Ovary (tissue), 10 donors: ENCODE measurements at places on chromosomes 13 and 19. TPM values are rescaled to one million over a fixed set of nuclear protein-coding genes. Genes with fewer than 3 reads are reported as not detected.

DNA sequence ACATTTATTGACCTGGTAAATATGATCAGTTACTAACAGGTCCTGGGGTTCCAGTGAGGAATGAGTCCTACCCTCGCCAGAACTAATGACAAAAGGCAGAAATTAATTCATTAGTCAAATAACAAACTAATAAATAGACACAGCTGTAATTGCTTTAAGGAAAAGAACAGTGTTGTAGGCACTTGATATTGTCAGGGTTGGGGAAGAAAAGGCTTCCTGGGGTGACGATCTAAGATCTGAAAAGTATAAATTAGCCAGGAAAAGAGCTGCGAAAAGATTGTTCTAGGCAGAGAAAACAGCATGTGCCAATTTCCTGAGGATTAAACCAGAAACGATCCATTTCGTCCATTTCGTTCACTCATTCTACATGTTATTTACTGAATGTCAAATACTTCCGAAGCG lies 670 bp upstream of the CHAF1A start:
- H3K4me1 ChIP-seq = peaks cover 14% of the 10 kb centered on the region
- no peaks in the 10 kb centered on the region for H3K36me3 ChIP-seq
- peak overlapping the region; percentile 6 for H3K27ac ChIP-seq
- no peaks in the 10 kb centered on the region for H3K27me3 ChIP-seq
- DNase-seq = no peak

FXYD1 gene
- polyA plus RNA-seq = 134 TPM

DNA sequence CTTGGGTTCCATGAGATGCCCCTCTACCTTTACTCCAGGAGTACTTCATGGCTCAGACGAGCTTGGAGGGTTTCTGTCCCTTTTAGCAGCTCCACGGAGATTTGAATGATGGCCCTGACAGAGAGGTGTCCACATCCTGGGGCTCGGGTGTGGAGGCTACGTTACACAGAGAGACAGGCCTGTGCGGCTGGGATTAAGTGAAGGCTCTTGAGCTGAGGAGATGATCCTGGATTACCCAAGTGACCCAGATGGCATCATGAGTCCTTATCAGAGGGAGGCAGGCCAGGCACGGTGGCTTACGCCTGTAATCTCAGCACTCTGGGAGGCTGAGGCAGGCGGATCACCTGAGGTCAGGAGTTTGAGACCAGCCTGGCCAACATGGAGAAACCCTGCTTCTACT lies 12.4 kb downstream of the DPP9 start:
- peaks cover 8% of the 10 kb centered on the region for H3K4me1 ChIP-seq
- H3K36me3 ChIP-seq = no peaks in the 10 kb centered on the region
- no peak for DNase-seq
- H3K27me3 ChIP-seq = no peaks in the 10 kb centered on the region
- H3K4me3 ChIP-seq = no peak overlapping the region

RGS9BP gene
- 0.15 TPM for polyA plus RNA-seq

DNA sequence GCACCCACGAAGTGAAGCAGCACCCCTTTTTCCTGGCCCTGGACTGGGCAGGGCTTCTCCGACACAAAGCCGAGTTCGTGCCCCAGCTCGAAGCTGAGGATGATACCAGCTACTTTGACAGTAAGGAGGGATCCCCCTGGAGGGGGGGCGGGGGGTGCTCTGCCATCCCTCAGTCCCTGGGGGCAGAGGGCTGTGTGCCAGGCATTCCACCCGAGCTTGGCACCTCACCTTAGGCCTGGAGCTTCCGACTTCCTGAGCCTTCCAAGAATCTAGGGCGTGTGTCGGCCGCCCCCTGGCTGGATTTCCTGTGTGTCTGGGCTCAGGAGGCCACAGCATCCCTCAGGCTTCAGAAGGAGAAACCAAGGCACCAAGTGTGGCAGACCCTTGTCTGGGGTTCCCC lies 15.7 kb upstream of the PIK3R2 start:
- no peaks in the 10 kb centered on the region for H3K4me1 ChIP-seq
- H3K27ac ChIP-seq = no peak overlapping the region
- H3K4me3 ChIP-seq = no peak overlapping the region
- no peaks in the 10 kb centered on the region for H3K27me3 ChIP-seq
- no peak for DNase-seq

ANGPTL8 gene
- not detected for polyA plus RNA-seq

DNA sequence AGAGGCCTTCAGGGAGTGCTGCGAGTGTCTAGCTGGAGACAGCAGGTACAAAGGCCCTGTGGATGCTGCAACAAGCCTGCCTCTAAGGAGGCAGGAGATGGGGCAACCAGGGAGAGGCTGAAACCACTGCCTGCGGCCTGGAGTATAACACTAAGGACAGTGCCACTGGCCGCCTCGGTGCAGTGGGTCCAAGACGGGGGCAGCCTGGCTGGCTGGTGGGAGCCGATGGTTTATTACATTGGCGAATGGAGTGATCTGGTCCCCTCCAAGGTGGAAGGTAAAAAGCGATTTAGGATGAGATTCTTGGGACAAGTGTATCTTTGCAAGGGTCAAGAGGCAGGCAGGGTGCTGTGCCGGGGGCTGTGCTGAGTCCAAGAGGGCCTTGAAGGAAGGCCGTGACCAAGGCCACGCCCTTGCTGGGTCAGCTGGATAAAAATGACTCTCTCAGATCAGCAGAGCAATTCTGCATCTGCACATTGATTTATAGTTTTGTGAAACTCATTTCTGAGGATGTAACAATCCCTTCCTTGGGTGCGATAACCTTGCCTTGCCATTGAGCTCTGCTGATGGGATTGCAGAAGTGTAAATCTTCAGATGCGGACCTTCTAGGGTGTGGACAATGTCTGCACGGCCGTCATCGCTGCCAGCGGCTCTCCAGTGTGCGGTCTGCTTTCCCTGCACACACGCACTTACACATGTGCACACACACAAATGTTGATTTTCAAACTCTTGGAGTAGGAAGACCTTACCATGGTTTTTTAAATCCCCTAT lies 6.0 kb downstream of the TMEM255B start:
- H3K4me3 ChIP-seq = no peak overlapping the region
- H3K4me1 ChIP-seq = no peaks in the 10 kb centered on the region
- H3K27ac ChIP-seq = no peak overlapping the region
- no peaks in the 10 kb centered on the region for H3K36me3 ChIP-seq

C19orf85 gene
- polyA plus RNA-seq = not detected

DNA sequence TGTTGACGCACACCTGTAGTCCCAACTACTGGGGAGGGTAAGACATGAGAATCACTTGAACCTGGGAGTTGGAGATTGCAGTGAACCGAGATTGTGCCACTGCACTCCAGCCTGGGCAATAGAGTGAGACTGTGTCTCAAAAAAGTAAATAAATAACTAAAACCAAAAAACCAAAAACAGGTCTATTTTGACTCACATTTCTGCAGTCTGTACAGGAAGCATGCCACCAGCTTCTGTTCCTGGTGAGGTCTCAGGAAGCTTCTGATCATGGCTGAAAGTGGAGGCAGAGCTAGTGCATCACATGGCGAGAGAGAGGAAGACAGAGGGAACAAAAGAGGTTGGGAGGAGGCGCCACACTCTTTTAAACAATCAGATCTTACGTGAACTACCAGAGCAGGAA lies 142.5 kb downstream of the ITGBL1 start:
- no peaks in the 10 kb centered on the region for H3K27me3 ChIP-seq
- no peaks in the 10 kb centered on the region for H3K36me3 ChIP-seq
- no peak overlapping the region for H3K27ac ChIP-seq
- no peak overlapping the region for H3K4me3 ChIP-seq
- no peak for DNase-seq

DNA sequence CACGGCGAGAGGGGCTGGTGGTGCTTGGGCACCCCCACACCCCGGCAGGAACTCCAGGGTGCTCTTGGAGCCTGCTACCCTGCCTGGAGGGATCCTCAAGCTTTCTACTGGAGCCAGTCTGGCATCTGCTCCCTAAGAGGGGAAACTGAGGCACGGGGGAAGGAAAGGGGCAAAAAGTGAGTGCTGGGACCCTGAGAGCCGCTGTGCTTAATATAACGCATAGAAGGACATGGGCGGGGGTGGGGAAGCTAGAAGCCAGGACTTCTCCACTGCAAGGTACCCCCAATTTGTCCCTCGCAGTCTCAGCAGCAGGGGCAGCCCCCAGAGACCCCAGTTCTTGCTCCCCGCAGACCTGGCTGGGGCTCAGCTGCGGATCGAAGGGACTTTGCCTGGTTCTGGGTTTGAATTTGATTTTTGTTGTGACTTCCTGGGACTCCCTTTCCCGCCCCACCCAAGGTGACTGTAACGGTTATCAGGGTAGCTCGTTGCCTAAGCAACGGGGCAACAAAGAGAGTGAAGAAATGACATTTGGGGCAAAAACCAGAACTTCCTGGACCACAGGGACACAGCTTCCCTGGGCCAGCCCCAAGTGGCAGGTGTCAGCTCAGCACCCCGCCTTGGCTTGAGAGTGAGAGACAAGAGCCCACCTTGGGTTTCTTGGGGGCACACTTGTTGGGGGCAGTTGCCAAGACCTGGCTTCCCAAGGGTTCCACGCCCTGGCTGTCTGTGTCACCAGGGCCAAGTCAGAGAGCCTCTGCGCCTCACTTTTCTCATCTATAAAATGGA lies 638 bp downstream of the ADGRE5 start:
- no peaks in the 10 kb centered on the region for H3K27me3 ChIP-seq
- H3K27ac ChIP-seq = no peak overlapping the region

- H3K36me3 ChIP-seq = no peaks in the 10 kb centered on the region
- peaks cover 2% of the 10 kb centered on the region for H3K4me1 ChIP-seq
- no peak overlapping the region for H3K27ac ChIP-seq
- DNase-seq = no peak
- no peak overlapping the region for H3K4me3 ChIP-seq
Measured at GRCh38 chr13:100300243-100300642, 211.3 kb downstream of the PCCA start.

- H3K36me3 ChIP-seq = no peaks in the 10 kb centered on the region
- H3K4me3 ChIP-seq = peak overlapping the region; percentile 41
- peaks cover 8% of the 10 kb centered on the region for H3K4me1 ChIP-seq
- H3K27me3 ChIP-seq = peaks cover 2% of the 10 kb centered on the region
Measured at GRCh38 chr19:58401840-58402421, 6.5 kb downstream of the RNF225 start.

GRCh38 chr13:81874253-81874652 lies 1533.3 kb upstream of the SPRY2 start:
- no peaks in the 10 kb centered on the region for H3K27me3 ChIP-seq
- no peak overlapping the region for H3K27ac ChIP-seq
- H3K4me3 ChIP-seq = no peak overlapping the region
- no peak for DNase-seq

KLK2 gene
- not detected for polyA plus RNA-seq

DNA sequence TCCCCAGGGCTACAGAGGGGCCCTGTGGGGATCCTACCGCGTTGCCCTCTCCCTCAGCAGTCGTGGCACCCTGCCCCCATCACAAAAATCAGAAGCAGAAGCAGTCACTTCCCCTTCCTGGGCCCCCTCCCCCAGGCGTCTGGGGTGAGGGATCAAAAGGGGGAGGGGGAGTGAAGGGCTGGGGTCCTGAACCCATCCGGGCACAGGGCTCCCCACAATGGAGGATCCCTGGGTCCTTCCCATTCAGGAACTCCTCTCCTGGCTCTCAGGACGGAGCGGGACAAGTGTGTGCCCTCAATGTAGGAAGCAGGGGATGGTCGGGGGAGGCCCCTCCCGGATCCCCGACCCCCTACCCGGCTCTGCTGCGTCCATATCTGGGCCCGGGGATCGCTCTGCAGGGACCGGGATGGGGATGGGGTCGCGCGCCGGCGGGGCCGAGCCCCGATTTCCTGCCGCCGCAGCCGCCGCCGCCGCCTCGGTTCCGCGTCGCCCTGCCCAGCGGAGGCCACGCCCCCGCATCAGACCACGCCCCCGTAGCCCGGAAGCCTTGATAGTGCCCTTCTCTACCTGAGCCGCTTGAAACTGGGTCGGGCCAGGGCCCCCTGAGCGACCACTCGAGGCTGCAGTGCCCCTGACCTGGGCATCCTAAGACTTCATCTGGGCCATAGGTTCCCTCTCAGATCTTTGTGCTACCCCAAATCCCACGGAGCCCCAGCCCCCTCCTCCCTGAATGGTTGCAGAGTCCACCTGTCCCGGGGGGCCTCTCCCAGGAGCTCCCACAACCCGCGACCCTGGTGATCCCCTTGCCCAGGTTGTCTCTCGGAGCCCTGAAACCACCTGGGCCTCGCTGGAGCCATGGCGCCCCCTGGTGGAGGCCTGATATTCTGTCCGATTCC lies at the start of gene GMIP:
TSS of gene GMIP (minus strand) at position 500 of the 896 bp plus-strand sequence. CDS start at position 372, 128 bp downstream.
- no peaks in the 10 kb centered on the region for H3K4me1 ChIP-seq
- H3K27me3 ChIP-seq = no peaks in the 10 kb centered on the region
- no peaks in the 10 kb centered on the region for H3K36me3 ChIP-seq
- DNase-seq = peak; percentile 82

NMRK2 gene
- polyA plus RNA-seq = 0.93 TPM

GRCh38 chr19:35117116-35117515 lies 1.5 kb downstream of the FXYD3 start:
- no peak overlapping the region for H3K27ac ChIP-seq
- DNase-seq = no peak
- no peaks in the 10 kb centered on the region for H3K36me3 ChIP-seq
- H3K4me3 ChIP-seq = peak overlapping the region; percentile 17
- no peaks in the 10 kb centered on the region for H3K27me3 ChIP-seq

ZSCAN4 gene
- 0.07 TPM for polyA plus RNA-seq

GRCh38 chr13:95035311-95036109 lies 265.7 kb downstream of the ABCC4 start:
- DNase-seq = no peak
- H3K4me1 ChIP-seq = no peaks in the 10 kb centered on the region
- no peaks in the 10 kb centered on the region for H3K36me3 ChIP-seq
- no peak overlapping the region for H3K4me3 ChIP-seq

SIGLEC8 gene
- polyA plus RNA-seq = 1.6 TPM

SLC25A30 gene
- 23.2 TPM for polyA plus RNA-seq
